ENCODE measurements at places on chromosomes 6 and 20.

DNA sequence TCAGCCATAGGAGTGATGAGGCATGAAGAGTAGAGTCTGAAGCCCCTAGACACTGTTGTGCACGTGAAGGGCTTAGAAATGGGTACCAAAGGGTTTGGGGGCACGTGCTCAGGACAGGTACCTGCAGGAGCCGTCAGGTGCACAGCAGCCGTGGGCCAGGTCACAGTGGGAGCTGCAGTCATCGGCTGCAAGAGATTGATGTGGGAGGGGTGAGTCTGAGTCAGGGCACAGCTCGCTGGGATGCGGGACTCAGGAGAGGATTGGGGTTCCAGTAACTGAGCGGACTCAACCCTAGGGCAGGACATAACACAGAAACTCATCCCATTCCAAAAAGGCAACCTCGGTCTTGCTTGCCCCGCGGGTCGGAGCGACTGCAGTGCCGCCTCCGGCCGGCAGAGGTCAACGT lies 1.1 kb downstream of the DLK2 start:
- DNase-seq: no peak

GRCh38 chr6:54621285-54621684 lies 225.3 kb upstream of the FAM83B start:
- no peak for DNase-seq

DNA sequence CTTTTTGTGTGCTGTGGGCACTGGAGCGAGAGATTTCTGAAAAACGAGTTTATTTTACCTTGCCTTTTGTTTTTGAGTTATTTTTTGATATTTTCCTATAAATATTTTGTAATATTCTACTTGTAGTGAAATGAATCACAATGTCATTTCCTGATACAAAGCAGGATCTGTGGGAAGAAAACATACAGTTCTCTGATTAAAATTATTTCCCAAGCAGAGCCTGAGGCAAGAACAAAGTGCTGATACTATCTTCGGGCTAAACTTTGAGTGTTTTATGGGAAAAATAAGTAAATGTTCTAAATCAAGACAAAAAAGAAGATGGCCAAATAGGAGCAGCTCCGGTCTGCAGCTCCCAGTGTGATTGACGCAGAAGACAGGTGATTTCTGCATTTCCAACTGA lies 33.7 kb upstream of the ELOVL5 start:
- DNase-seq: no peak

DNA sequence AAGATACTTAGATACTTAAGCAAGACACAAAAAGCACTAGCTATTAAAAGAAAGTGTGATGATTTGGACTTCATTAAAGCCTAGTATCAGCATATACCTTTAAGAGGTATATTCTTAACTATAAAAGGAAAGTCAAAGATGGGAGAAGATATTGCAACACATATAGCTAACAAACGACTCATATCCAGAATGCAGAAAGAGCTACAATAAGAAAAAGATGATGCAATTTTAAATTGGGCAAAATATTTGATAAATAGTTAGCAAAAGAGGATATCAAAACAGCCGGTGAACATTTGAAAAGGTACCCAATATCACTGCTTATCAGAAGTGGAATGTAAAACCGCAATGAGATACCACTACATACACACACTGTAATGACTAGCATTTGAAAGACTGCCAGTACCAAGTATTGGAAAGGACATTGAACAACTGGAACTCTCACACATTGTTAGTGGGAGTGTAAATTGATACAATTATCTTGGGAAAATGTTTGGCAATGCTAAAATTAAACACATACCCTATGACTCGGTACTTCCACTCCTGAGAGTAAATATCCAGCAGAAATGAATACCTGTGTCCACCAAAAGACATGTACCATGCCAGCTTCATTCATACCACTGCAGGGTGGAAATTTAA lies 25.7 kb downstream of the MUC22 start:
- no peak for DNase-seq

DNA sequence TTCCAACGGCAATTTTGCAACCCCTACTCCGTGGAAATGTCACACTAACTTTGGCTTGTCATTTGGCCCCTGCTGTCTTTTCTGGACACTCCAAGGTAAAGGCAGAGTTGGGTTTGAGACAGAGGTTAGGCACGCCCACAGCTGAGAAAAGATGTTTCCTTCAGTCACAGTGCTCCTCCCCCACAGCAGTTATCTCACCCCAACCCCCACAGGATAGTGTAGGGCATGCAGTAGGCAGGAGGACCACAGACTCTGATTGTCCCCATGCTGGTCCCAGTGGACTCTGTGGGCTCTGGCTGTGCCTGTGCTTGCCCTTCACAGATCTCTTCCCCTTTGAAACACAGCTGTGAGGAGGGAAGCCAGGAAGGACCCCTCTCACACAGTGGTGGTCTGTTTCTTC lies 124.0 kb upstream of the CARMIL1 start:
- DNase-seq: no peak

DNA sequence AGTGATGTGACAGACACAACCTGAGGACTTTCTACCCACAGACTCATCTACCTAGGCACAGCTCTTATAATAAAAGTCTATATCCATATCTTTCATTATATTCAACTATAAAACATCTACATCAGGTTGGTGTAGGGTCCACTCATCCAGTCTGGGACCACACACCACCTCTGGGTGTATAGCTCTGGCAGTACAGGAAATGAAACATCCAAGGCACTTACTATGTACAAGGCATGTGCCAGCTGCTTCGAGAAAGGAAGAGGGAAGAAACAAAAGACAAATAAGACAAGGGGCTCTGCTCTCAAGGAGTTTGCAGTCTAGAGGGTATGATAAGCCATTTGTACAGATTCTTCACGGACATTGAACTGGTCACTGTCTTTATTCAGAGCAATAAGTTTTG lies 18.6 kb downstream of the KIF13A start:
- DNase-seq: no peak

DNA sequence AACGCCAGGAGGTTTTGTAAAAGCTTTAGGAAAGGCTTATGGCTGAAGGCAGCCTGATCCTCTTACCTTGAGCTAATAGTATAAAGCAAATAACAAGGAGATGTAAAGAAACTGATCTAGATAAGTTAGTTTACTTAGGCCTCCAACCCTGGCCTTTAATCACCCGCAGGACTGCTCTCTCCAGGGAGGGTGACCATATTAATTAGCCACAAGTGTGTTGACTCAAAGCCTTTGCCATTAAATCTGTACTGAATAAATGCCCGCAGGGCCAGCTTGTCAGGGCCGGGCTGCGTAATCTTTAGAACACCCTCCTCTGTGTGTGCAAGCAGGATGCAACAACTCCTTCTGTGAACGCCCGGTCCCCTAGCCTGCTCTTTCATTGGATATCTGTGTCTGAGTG lies 6.1 kb upstream of the PRSS16 start:
- no peak for DNase-seq

Measured in left ventricle myocardium inferior (tissue), 1 donor.